NCI-H187 treated with DMSO at 0.1 percent for 48 hours (cell line): ENCODE measurements at places on chromosomes 5 and 9.

- no peak for DNase-seq
Observed at GRCh38 chr5:145666591-145666990, 168.6 kb downstream of the PRELID2 start.

DNA sequence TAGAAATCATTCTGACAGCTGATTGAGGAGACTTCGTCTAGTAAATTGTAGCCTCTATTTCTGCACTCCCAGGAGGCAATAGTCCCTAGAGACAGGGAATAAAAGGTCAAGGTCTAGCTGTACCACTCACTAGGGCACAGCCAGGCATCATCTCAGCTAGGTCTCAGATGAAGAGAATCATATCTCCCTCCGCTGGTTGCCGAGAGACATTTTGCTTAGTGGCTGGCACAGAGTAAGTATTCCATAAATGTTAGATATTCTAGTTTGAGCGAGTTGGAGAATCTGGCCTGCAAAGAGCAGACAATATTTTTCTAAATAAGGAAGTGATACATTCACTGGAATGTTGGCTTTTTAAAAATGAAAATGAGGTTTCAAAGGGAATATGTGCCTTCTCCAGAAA lies 180.4 kb upstream of the ACTBL2 start:
- no peak for DNase-seq

GRCh38 chr5:153476767-153477166 lies 13.7 kb upstream of the GRIA1 start:
- no peak for DNase-seq

- DNase-seq, result peak; percentile 2
Observed at GRCh38 chr5:92518318-92518904, 1062.6 kb downstream of the NR2F1-AS1 start.

- no peak for DNase-seq
Observed at GRCh38 chr9:111599092-111599954, at the start of gene PTGR1. TSS of gene PTGR1 (minus strand) at chr9:111599647. CDS start at chr9:111597422, 2,225 bp downstream.

- no peak for DNase-seq
Observed at GRCh38 chr9:124975131-124975530, 34.2 kb upstream of the GOLGA1 start.

- DNase-seq, result no peak
Observed at GRCh38 chr5:36325196-36325595, 23.5 kb upstream of the RANBP3L start.

DNA sequence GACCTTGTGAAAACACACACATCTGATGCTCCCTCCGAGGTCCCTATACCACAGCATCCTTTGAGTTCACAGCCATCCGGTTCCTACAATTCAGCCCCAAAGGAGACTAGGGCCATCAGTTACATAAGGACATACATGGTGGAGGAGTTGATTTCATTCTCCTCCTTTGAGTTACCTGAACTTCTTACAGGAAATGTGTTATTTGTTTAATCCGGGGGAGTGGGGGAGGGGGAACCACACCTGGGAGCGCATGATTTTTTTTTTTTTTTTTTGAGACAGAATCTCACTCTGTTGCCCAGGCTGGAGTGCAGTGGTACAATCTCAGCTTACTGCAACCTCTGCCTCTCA lies 30.7 kb downstream of the SEMA4D start:
- no peak for DNase-seq

- no peak for DNase-seq
Observed at GRCh38 chr5:117183326-117183725, 608.7 kb upstream of the SEMA6A start.

DNA sequence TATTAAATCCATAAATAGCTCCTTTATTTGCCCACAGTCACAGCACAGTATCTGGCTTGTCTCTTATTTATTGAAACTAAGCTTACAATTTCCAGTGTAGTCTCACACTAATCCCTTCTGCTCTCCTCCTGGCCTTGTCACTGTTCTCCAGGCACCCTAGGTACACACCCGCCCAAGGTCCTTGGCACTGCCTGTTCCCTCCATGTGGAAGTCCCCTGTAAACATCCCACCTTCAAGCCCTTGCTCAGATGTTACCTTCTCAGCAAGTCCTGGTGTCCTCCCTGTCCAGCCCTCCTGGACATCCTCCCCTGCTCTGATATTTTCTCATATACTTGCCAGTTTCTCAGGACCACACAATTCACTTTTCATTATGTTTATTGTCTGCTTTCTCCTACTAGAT lies 44.2 kb upstream of the CFAP157 start:
- DNase-seq, result no peak

GRCh38 chr5:150514708-150515211 lies 6.8 kb downstream of the NDST1 start:
- DNase-seq, result no peak

GRCh38 chr5:73116506-73116905 lies 3.9 kb upstream of the TMEM171 start:
- no peak for DNase-seq

DNA sequence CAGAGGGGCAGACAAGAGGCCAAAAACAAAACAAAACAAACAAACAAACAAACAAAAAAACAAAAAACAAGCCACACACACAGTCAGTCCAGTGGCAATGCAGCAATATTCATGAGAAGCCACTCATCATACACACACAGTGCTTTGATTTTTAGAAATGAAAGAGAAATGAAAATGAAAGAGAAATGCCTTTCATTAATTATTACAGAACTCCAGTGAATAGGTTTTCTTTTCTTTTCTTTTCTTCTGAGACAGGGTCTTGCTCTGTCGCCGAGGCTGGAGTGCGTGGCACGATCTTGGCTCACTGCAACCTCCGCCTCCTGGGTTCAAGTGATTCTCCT lies 36.9 kb downstream of the SPRY4 start:
- DNase-seq, result no peak

DNA sequence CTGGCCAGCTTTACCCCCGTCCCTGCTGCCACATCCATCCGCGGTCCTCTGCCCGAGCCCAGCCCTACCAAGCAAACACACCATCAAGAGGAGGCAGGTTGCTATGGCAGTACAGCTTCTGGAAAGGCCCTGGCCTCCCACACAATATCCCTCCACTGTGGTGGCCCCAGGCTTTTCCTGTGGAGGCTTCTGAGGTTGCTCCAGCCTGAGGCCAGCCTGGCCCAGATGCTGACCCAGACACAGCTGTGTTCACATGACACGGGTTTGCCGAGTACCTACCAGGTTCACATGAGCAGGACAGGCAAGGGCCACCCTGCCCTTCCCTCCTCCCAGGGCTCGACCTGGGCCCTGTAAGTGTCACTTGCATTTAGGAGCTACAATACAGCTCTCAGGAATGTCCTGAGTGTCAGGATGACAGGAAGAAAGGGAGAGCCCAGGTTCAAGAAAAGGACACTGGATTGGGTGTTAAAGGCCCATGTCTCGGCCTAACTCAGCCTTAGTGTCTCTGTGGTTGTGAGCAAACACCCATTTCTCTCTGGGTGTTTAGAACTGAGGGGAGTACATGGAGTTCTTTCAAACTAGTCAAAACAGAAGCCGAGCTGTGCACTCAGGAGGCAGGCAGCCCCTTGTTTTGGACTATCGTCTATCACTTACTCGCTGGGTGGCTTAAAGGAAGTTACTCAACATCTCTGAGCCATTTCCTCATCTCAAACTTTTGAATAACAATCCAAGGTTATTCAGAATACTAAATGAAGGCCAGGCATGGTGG lies 40.2 kb downstream of the NAIF1 start:
- no peak for DNase-seq

DNA sequence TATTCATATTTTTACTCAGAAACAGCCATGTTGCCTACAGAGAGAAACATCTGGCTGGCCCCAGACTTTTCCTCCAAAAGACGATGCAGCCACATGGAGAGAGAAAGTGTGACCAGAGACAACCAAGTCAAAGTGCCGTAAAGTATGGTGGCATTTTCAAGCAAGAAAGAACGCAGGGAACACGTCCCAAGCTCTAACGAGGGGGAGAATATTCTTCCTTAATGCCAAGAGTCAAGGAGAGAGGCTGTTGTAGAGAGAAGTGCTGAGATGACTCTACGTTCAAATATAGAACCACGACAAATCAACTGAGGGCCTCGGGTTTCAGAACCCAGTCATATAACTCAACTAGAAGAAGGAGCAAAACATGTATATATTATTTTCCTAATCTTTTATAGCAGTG lies 55.9 kb downstream of the FNBP1 start:
- DNase-seq, result no peak

DNA sequence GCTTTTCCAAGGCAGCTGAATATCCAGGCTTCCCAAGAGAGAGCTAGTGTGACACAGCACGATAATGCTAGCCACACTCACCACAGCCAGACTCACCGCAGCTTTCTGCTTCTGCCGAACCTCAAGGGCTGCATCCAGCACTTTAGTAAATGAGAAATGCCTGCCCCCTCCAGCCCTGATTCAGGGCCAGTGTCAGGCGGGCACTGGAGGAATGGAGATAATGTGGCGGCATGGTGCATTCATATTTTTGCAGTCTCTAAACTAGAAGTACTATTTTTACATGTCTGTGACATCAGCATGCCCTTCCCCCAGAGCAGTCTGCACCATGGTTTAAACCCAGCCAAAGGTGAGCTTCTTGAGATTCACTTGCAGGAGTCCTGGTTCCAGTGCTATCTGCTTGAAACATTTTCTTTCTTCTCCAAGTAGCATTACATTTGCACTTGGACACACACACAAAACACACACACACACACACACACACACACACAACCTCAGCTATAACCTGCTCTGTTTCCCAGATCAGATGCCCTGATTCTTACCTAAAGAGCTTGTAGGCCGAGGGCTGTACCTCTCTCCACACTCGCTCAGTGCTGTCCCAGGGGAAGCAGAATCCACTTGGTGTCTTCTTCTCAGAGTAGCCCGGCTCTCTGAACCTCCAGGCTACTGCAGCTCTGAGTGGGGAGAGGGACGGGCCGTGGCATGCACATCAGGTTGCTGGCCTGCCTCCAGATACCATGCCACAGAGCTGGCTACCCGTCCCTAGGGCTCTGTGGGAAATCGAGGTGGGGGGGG lies at the start of gene FGF1:
Gene FGF1 (minus strand): TSS at position 673 of the 792 bp plus-strand sequence. CDS start 71,963 bp downstream, outside the sequence.
- DNase-seq, result peak; percentile 56

DNA sequence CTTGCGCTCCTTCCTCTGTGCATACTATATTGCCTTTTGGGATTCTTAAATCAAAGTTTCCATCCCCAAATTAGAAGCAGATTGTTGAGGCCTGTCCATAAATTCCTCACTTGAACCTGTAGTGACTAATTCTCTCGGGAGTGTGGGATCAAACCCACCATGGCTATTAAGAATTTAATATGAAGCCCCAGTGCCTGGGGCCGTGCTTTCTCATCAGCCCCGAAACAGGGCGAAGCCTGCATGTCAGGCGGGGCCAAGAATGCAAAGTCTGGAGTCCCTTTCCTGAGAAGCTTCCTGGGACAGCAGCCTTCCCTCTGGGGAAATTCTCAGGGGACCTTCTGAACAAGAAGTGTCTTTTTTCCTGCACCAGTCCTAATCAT lies 29.3 kb upstream of the FAT2 start:
- no peak for DNase-seq

DNA sequence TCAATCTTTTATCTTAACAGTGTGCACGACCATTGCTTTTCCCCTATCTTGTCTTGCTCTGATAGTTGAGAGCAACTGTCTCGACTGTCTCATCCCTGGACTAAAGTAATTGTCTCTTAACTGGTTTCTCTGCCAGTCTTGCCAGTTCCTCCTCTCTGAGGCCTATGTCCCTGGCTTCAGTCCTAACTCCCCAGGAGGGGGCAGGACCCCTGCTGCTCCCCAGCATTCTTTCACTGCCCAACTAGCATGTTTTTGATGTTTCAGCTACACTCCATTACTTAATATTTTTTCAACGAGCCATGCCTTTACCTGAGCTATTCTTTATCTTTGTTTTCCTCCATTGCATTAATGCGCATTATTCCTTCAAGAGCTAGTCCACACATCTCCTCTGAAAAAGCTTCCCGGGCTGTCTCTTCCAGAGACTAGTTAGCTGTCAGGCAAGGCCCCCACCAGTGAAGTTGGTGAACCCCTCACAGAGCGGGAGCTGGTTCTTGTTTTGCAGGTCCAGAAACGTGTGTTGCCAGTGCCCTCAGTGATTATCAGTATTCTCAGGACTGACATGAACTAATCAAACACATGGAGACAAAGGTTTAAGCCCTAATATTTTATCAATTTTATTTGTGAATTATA lies 291.7 kb upstream of the KCNN2 start:
- no peak for DNase-seq

GRCh38 chr9:4140362-4140761 lies 159.5 kb downstream of the GLIS3 start:
- DNase-seq, result no peak

- no peak for DNase-seq
Observed at GRCh38 chr9:97695995-97696802, 941 bp downstream of the XPA start.

- no peak for DNase-seq
Observed at GRCh38 chr9:113885183-113886025, 9.3 kb downstream of the ZNF618 start.

DNA sequence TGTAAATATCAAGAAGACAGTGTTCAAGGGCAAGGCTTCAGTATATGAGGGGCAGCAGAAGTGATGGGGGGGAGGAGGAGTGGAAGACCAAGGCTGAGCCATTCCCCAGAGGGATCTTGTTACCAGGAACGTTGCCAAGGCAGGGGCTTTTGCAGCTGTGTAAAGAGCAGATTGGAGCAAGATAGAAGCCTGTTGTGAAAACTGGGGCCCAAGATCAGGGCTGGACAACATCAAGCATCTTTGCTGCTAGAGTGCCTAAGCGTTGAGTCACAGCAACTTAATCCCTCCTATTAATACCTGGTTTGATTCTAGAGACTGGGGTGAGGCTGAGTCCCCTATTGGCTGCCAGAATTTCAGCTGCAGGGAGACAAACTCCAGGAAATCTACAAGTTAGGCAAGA lies 18.4 kb upstream of the ERCC6L2 start:
- no peak for DNase-seq

- no peak for DNase-seq
Observed at GRCh38 chr9:100352201-100352726, 478 bp downstream of the TEX10 start.

DNA sequence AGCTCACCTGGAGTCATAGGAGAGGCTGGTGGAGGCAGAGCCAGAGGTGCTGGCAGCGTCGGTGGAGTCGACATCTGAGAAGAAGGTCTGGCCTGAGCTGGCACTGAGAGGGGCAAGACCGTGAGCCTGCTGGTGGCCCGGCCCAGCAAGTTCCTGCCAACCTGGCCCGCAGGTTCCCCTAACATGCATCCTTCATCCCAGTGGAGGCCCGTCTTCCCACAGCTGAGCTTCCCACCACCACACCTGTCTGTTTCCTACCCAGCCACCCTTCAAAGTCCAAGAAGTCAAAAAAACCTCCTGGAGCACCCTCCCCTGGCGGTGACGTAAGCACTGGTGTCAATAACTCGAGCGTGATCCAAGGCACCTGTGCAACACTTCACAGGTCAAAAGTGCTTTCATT lies 16.9 kb downstream of the PHF19 start:
- DNase-seq, result no peak
